Dorsolateral prefrontal cortex (tissue), 122 donors: ENCODE measurements at places on chromosomes 2 and 18.

- DNase-seq = no peak
These were observed 89.5 kb downstream of the CALCRL start for GRCh38 chr2:187358531-187358930.

DNA sequence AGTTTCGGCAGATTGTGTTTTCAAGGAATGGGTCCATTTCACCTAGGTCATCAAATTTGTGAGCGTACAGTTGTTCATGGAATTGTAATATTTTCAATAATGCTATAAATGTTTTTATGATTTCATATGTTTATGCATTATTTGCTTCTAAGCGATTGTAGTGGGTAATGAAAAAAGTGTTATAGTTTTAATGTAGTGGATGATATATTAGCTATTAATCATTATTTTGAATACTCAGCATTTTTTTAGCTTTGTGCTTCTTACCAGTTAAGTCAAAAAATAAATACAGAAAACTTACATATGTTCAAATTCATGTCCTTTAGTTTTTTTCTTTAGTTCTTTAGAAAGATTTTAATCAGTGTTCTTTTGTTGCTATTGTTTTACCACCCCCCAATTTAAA lies 677.0 kb downstream of the STK39 start:
- DNase-seq = no peak

- DNase-seq = peak; percentile 21
These were observed 41.0 kb downstream of the CROCC2 start for GRCh38 chr2:240947176-240947575.

GRCh38 chr2:196247114-196247975 lies 76.0 kb upstream of the STK17B start:
- DNase-seq = no peak

GRCh38 chr2:236946871-236947270 lies 138.8 kb upstream of the COPS8 start:
- no peak for DNase-seq

DNA sequence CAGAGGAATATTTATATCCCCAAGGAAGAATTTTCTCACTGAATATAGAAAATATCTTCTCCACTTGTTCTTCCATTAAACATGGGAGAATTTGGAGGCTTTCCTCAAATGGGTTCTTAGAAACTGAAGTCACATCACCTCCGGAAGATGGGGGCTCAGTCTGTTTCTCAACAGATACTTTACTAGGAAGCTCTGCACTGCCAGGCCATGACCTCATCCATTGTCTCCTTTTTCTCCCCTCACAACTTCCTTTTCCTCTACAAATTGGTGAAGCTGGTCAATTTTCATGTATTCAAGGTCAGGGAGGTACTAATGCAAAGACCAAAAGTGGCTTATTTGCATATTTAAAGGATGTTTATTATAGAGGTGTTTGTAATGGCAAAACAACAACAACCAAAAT lies 173.1 kb downstream of the RNF152 start:
- DNase-seq = no peak

GRCh38 chr2:10378189-10378588 lies 69.9 kb downstream of the ODC1 start:
- DNase-seq = no peak

DNA sequence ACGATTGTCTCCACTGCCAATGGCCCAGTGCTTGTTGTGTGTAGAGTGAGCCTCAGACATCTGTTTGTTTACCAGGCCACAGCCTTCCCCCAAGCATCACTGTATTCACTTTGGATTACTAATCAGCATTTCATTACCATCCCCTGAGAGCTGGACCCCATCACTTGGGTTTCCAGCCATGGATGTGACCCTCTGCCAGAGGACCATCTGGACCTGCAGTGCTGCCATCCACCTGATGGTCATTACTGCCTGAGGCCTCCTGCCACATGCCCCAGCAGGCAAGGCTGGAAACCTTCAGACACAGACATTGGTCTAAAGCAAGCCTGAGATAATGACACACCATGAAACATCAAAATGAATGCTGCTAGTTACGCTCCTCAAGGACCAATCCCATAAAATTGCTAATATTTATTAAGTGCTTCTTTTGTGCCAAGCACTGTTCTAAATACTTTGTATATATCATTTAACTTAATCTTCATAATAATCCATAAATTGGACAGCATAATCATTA lies 2096.3 kb upstream of the CELF4 start:
- DNase-seq = no peak

- peak; percentile 77 for DNase-seq
These were observed 10.9 kb upstream of the FHL2 start for GRCh38 chr2:105409717-105410116.

GRCh38 chr2:212337036-212337435 lies 201.6 kb downstream of the ERBB4 start:
- no peak for DNase-seq

DNA sequence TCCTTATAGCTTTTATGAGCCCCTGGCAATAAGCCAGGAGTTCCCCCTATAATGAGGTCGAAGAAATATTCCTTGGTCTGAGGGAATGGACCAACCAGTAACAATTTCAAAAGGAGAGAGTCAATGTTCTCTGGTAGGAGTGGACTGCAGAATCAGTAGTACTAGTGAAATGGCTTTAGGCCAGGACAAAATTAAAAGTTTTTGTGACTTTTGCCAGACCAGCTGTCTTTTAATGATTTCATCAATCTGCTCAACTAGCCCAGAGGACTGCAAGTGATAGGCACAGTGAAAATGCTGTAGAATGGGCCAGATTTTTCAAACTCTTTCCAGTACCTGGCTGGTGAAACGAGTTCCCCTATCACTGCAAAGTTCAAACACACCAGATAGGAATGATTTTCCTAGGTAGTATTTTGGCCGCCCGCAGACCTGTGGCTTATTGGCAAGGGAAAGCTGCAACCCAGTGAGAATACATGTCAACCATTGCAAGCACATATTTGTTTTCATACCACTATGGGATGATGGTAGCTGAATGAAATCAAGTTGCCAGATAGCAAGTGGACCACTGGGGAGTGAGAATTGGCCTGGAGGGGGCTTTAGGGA lies 45.5 kb downstream of the CERS6 start:
- no peak for DNase-seq

DNA sequence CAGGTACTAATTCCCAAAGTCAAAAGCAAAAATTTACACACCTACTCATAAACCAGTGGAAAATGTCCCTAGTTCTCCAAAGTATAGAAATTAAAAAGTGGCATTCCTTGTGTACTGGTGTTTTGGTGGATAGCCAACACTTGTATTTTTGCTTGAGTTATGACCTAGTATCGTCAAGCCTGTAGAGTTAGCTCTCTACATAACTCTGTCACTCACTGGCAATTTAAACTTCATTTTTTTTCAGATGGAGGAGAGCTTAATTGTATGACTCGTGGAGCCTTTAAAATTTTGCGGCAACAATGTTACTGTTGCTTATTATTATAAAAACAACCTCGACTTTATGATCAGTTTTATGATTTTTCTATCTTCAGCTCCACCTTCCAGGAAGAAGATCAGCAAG lies 58.7 kb downstream of the ITGB6 start:
- DNase-seq = no peak

GRCh38 chr2:156366753-156367152 lies 34.2 kb upstream of the NR4A2 start:
- DNase-seq = no peak

- no peak for DNase-seq
These were observed 109.9 kb downstream of the GAREM1 start for GRCh38 chr18:32360682-32361345.

GRCh38 chr2:191629976-191630712 lies 47.8 kb upstream of the NABP1 start:
- no peak for DNase-seq

DNA sequence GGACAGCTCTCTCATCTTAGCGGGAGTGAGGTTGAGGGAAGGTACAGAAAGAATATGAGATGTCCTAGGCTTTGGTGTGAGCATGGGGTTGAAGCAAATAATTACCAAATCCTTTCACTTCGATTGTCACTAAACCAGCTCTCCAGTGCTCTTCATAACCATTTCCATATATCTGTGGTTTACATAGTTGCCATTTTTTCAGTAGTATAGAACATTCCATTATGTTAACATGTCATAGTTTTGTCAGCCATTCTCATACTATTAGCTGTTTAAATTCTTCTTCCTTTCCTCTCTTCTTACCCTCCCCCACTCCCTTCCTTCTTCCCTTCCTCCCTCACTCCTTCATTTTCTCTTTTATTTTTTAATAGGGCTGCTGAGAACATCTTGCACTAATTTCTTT lies 205.9 kb downstream of the BABAM2 start:
- DNase-seq = no peak

DNA sequence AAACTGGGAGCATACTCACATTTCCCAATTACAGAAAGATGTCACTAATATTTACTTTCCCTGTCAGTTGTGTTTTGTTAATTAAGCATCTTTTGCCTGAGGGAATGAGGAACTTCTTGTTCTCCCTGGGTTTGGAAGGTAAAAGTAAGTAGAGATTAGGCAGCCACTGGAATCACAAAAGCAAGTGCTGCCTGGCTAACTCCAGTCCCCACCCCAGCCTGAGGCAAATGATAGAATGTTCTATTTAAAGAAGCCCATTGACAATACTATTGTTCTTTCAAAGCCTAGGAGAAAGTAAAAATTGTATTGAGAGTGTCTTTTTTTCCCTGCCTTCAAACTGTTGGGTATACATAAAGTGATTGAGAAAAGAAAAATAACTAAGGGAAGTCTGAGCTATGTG lies 93.8 kb downstream of the MBD2 start:
- no peak for DNase-seq

- DNase-seq = no peak
These were observed 4.6 kb upstream of the CIB4 start for GRCh38 chr2:26645762-26646161.

DNA sequence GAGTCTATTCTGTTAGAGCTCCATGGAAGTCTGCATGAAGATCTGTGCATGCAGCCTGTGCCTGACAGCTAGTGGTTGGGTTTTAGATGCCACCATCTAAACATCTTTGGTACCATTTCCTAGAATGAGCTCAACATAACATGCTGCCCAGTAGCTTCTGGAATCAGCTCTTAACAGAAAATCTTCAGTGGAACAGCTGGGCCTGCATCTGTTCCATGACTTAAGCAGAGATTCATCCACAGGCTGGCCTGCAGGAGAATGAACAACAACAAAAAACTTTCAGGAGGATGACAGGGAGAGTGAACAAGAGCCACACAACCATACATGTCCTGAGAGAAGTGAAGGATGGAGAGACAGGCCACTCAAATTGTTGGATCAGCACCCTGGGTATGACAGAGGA lies 316.6 kb downstream of the RDH14 start:
- no peak for DNase-seq

DNA sequence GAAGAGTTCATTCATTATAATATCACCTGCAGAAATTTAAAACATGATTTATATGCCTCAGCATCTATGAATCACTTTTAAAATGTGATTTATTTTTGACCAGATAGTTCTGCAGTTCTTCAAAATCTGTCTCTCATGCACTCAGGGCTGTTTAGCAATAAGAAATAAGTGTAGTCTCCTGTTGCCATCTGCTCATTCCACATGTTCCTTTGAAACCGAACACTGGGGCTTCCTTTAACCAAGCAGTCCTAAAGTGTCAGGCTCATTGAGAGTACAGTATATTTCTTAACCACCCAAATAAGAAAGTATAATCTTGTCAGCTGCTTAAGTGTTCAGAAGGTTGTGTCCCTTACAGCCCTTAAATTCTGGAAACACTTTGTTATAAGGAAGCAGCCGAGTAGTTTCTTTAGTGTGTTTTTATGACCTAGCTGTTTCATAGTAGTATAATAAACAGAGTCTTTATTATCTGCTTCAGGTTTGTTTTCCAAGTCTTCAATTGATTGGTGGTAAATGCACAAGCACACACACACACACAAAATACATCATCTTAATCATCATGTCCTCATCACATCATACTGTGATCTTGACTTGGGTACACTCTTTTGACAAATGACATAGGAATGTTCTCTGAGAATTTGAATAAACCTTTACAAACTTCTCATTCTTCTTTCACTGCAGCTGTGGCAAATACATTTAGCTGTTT lies 10.4 kb downstream of the WDR7 start:
- DNase-seq = no peak

- DNase-seq = no peak
These were observed 101.7 kb downstream of the COBLL1 start for GRCh38 chr2:164739966-164740365.

GRCh38 chr2:129296806-129297205 lies 682.7 kb upstream of the RAB6C start:
- DNase-seq = no peak

GRCh38 chr2:47309952-47310800 lies 92.8 kb upstream of the MSH2 start:
- DNase-seq = peak; percentile 50

GRCh38 chr2:75053484-75054112 lies 95.2 kb downstream of the POLE4 start:
- DNase-seq = no peak

DNA sequence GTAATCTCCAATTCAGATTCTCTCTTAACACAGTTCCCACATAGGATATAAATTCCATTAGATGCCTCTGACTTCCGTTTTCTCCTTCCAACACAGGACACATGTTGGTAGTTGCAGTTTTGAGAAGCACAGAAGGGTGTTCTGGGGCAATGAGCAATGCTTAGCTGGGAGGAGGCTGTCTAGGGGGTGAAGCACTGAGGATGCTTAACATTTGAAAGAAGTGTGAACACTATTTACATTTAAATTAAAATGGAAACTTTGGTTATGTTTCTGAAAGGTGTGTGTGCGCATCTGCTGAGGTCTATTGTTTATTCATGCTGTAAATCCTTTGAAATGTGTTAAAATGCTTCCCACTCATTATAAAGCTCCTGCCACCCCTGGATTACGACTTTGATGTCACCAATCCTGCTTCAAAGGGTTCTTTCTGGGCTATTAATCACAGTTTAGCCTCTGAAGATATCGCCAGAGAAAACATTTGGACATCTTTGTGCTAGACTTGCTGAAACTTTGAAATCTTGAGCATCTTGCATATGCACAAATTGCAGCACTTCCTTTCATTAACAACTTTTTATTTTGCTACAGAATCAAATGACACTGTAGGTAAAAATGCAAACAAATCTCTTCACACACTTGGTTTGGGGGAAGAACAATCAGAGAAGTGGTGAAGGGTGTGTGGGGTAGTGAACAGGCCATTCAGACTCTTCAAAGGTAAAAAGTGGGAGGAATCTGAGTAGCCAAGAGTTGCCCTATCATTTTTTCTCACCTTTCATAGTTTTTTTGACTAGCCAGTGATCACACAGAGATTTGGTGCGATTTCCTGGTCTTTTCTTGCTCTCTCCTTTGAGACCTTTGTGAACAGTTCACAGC lies 258.4 kb downstream of the MYO3B start:
- no peak for DNase-seq

- DNase-seq = no peak
These were observed 29.8 kb upstream of the MAL start for GRCh38 chr2:94995553-94996304.

- no peak for DNase-seq
These were observed 230.7 kb downstream of the KCNH7 start for GRCh38 chr2:162607915-162608314.

DNA sequence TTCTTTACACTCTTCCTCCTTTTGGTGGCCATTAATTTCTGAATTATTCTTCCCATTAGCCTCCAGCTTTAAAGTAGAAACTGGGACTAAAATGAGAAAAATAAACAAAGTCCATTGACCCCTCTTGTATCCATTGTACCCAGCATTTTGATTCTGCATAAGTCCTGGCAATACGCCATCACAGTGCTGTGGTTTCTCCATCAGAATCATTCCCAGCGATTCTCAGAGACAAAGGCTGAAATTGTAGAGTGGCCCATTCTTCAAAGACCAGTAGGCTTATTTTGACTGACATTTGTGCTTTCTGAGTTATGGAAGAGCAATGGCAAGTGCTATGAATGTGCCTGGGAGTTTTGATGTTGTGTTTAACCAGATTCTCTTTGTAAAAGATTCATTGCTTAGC lies 199.3 kb upstream of the GALNT5 start:
- DNase-seq = no peak
